ENCODE measurements at places on chromosomes 6 and 20.

GRCh38 chr6:137762168-137763090, 104.6 kb upstream of the TNFAIP3 start:
- no peak for DNase-seq

GRCh38 chr6:129903082-129903481, 42.0 kb upstream of the TMEM244 start:
- no peak for DNase-seq

- peak; percentile 65 for DNase-seq
Observed at GRCh38 chr6:122735582-122735981, 43.9 kb upstream of the FABP7 start.

DNA sequence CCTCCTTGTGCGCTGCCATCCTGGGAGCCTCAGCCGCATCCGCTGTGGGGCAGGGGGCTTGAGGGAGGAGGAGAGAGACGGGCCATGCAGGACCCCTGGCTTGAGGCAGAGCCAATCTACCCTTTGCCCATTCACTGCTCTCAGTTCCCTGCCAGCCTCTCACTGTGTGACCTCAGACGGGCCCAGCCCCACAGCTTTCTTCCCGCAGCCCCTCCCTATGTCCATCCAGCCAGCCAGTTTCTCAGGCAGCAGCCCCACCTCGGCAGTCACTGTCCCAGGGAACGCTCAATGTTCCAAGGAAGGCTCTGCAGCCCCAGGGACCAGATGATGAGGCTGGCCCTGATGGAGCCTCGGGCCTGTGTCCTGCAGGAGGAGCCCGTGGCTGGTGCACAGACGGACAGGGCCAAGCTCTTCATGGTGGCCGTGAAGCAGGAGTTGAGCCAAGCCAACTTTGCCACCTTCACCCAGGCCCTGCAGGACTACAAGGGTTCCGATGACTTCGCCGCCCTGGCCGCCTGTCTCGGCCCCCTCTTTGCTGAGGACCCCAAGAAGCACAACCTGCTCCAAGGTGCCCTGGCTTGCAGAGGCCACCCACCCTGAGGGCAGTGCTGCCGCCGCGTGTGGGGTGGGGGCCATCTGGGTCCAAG, 3.9 kb upstream of the TNFRSF6B start:
- DNase-seq = no peak

DNA sequence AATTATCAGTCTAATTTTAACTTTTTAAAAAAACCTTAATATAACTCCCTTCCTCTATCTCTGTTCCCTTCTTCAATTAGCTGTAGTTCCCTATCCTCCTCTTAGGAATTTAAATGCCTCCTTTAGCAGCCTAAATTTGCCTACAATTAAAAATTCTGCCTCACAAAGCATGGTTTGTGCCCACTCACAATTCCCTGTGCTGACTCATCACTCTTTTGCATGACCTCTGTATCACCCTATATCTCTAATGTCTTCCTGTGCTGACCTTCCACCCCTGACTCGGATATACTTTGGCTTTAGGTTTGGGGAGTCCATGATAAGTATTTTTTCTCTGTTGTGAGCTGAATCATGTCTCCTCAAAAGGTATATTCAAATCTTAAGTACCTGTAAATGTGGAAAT, 253.6 kb downstream of the RNF144B start:
- no peak for DNase-seq

DNA sequence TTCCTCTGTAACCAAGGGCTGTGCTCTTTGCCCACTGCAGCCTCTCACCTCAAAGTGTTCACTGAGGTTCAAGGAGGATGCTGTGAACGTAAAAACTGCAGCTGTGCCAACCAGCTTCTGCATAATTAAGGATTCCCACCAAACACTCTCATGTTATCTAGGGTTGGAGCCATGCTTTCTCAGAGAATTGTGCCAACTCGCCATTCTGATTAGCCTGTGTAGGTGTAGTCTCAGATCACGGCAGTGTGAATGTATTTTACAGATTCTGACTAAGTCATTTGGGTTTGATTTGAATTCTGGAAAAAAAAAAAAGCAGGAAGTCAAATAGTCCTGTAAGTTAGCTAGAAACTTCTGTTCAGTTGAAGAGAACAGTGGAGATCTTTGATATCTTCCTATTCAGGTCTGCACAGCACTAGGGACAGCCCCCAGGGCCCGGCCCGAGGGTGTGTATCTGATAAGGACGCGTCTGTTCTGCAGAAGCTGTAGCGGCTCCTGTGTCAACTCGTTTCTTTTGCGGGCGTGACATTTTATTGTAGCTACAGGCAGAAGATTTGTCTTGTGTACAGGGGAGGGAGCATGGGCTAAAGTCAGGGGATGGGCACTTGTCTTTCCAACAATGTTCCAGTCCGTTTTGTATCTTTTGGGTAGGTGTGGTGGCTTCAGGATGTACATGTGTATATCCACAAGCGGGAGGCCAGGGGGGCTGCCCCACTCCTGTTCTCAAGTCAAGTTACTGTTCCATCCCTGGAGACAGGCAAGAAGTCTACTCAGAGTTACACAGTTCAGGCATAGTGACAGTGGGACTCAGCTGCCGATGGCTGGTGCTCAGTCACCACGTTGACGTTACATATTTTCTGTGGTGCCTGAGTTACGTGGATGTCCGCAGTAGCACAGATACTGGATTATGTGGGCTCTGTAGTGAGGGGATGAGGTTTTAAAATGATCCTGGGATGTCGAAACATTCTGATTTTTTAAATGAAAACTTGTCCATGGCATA, 12.4 kb downstream of the IRF4 start:
- no peak for DNase-seq
